ENCODE measurements at places on chromosomes 3 and 15.
A peak's percentile ranks its signal among the peaks of the same experiment; 100 is the strongest.

GRCh38 chr15:96323319-96324145 is 7.0 kb upstream of the NR2F2 start:
- DNase-seq = no peak

GRCh38 chr3:188239577-188239976 is 85.6 kb downstream of the LPP start:
- DNase-seq = no peak

- no peak for DNase-seq
Measured at GRCh38 chr3:110296885-110297284, 774.7 kb upstream of the NECTIN3 start.

DNA sequence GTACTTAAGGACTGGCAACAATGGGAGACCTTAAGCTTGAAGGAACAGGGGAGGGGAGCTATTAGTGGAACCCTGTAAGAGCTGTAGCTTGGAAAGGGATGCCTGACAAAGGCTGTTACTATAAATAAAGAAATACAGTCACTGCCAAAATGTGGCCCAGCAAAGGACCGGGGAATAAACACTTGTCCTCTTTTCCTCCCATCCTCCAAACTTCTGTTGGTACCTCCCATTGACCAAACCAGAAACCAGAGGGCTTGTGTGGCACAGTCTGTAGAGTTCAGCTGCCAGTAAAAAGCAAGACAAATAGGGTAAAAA is 25.1 kb upstream of the TCF12 start:
- DNase-seq = no peak

GRCh38 chr3:117059067-117059955 is 349.7 kb downstream of the TUSC7 start:
- DNase-seq = no peak

DNA sequence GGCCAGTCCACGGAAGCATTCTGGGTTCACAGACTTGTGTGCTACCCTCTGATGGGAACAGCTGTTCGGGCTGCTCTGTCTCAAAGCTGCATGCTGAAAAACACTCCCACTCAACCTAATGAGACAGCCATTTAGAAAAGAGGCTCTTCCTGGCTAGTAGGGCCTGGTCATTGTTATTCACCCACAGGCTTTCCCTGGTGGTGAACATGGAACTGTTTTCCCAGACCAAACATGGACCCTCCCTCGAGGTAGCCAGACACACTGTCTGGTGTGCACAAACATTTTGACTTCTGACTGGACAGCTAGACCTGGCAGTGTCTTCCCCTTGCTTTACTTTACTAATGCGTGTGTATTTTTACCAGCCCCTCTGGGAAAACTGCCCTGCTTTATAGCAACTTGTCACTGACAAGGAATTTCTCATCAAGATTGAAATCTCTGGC is 39.0 kb downstream of the MECOM start:
- DNase-seq = no peak

DNA sequence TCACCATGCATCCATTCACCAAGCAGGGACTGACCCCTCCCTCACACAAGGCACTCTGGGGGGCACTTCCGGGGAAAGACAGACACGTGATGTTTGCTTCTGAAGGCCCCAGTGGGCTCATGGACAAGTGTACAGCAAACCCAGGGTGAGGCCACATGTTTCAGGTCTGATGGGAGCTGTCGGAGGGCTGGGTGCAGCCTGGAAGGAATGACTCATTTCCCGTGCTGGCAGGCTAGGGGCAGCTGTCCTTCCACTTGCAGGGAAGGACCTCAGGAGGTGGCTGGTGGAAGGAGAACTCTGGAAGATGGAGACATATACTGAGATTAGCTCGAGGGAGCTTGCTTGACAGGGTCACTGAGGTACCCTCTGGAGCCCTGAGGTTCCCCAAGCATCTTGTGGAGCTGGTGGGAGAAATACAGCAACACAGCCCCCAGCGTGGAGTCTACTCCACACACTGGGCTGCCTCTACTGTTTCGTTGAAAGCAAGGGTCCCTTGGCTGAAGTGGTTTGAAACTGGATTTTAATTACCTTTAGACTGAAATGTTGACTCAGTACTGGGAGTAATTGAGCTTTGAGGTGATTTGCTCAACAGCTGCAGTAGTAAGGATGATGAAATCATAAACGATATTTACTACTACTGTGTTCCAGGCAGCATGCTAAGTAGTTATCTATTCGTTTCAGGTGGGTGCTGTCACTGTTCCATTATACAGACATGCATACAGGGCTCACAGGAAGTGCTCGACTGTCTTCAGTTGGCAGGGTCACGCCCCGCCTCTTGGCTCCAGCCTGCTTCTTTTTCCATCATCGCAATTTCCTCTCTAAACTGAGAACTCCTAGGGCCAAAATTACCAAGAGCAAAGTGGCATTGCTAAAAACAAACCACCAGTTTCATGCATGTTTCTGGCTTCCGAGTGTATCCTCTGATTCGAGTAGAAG is 230.4 kb downstream of the ADAMTS17 start:
- DNase-seq = peak; percentile 5

GRCh38 chr15:67174864-67175573 is 79.4 kb downstream of the AAGAB start:
- no peak for DNase-seq

- DNase-seq = no peak
Measured at GRCh38 chr3:134029256-134029733, 430 bp downstream of the SLCO2A1 start.

GRCh38 chr3:136311968-136312367 is 61.8 kb downstream of the PCCB start:
- DNase-seq = no peak

GRCh38 chr3:9826815-9827573 is 16.8 kb downstream of the RPUSD3 start:
- no peak for DNase-seq

DNA sequence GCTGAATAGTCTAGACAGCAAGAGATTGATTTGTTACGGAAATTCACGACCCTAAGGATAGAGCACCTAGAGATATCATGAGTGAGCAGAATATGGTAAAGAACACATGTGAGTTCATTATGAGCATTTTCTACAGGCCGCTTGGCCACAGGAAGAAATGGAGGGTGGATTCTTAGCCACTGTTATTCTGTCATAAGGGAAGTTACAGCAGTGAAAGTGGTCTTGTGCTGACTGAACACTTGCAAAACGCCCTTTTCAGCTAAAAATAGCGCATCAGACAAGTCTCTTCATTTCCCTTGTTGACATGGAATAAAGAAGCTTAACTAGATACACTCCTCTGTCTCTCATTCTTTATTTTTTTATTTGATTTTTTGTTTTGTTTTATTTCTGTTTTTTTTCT is 19.8 kb downstream of the DGKG start:
- no peak for DNase-seq

DNA sequence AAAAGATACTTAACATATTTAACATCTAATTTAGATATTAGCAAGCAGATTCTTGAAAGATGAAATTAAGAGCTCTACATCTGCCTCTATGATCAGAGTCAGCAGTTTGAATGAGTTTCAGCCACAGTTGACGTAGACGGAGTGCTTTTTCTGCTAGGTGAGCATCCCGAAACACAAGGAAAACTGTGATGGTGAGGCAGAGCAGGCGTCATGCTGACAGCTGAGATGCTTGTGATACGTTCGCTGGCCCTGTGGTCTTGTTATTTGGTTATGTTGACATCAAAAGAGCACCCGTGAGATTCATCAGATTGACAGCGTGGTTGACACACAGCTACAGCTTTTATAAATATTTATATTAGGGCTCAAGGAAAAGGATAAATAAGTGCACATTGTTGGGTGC is 19.6 kb upstream of the GOLGA8B start:
- no peak for DNase-seq

- DNase-seq = no peak
Measured at GRCh38 chr3:107884719-107885460, 205.9 kb downstream of the CD47 start.

- no peak for DNase-seq
Measured at GRCh38 chr3:156344215-156344614, 210.7 kb downstream of the SSR3 start.

GRCh38 chr3:58576716-58577115 is 475 bp downstream of the FAM107A start:
- DNase-seq = no peak

DNA sequence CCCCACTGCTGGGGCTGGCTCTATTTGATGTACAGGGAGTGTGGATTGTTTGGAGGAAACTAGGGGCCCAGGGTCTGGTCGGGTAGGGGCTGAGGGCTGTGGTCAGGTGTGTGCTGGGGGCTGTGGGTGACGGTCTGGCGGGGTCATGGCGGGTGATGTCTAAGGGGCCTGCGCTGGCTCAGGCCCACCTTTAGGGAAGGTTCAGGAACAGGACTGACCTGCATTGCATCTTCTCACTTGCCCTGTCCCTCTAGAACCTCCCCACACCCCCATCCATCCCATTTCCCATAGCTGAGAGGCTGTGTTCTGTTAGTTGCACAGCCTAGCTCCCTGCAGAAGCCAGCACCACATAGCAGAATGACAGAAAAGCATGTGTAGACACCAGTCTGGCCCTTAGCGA is 39.1 kb downstream of the SCN5A start:
- DNase-seq = no peak

GRCh38 chr15:39869254-39869653 is 50.8 kb downstream of the GPR176 start:
- no peak for DNase-seq

GRCh38 chr3:84442533-84442932 is 516.3 kb upstream of the CADM2 start:
- no peak for DNase-seq

DNA sequence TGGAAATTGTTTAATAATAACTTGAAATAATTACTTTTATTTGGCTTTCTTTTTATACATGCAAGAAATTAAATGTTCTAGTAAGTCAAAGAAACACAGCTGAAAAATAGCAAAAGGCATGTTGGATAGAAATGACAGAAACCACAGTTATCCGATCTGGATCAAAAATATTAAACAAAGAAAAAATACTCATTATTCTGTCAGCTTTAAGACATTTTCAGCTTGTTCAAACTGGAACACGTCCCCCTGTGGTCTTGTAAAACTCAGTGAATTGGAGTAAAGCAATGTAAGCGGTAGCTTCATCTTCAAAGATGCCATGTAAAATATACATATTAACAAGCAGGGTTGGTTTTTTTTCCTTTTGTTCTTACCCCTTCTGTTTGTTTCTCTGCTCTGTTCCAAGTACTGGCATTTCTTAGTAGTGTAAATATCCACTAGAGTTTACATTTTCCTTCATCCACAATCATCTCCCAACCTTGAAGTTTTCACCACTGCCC is 223.4 kb downstream of the IGSF11 start:
- DNase-seq = no peak

DNA sequence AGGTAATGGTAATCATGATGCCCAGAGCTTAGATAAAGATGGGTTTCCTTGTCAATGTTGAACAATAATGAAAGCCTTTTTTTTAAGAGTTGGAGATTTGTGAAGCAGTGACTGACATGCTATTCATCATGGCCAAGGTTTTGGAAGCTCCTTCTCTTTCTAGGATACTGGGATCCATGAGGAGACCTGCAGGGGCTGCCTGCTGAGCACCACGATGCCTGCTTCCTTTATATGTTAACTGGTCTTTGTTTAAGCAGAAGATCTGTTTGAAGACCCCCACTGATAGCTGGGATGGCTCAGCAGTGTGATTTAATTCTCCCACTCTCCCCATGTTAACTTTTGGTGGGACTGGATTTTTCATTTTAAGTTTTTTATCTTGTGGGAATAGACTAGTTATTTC is 15.8 kb downstream of the RBP1 start:
- no peak for DNase-seq

GRCh38 chr3:131435000-131435399 is 53.4 kb downstream of the NUDT16 start:
- DNase-seq = no peak

GRCh38 chr3:132222868-132223538 is 94.2 kb upstream of the ACP3 start:
- no peak for DNase-seq

Data from activated T-helper 1 cell treated with anti-CD3 and anti-CD28 coated beads, Interleukin-2, amount 50 U/mL, for 16 hours (primary cell).